IMR-90 (cell line): ENCODE measurements at places on chromosomes 12 and 14. TPM values are rescaled to one million over a fixed set of nuclear protein-coding genes. Genes with fewer than 3 reads are reported as not detected.

- H3K27ac ChIP-seq = no peak overlapping the region
- H3K36me3 ChIP-seq = no peaks in the 10 kb centered on the region
- no peaks in the 10 kb centered on the region; the same call in 1 of the 2 replicates for H3K27me3 ChIP-seq
- H3K4me1 ChIP-seq = no peaks in the 10 kb centered on the region
- DNase-seq = no peak
Observed at GRCh38 chr14:76253111-76253510, 101.4 kb downstream of the GPATCH2L start.

GRCh38 chr12:100795800-100796179, 1.2 kb downstream of the ANO4 start:
- peak overlapping the region; percentile 25; the same call in 1 of the 2 replicates for H3K27ac ChIP-seq
- peaks cover 18% of the 10 kb centered on the region for H3K4me1 ChIP-seq
- DNase-seq = no peak
- H3K36me3 ChIP-seq = peaks cover 2% of the 10 kb centered on the region; the same call in 1 of the 2 replicates

- no peak overlapping the region for H3K27ac ChIP-seq
- H3K4me1 ChIP-seq = peaks cover 3% of the 10 kb centered on the region; the same call in 1 of the 2 replicates
- no peak overlapping the region for H3K4me3 ChIP-seq
- peaks cover 45% of the 10 kb centered on the region for H3K27me3 ChIP-seq
- no peaks in the 10 kb centered on the region for H3K36me3 ChIP-seq
Observed at GRCh38 chr14:37580146-37580545, 14.9 kb downstream of the FOXA1 start.

DNA sequence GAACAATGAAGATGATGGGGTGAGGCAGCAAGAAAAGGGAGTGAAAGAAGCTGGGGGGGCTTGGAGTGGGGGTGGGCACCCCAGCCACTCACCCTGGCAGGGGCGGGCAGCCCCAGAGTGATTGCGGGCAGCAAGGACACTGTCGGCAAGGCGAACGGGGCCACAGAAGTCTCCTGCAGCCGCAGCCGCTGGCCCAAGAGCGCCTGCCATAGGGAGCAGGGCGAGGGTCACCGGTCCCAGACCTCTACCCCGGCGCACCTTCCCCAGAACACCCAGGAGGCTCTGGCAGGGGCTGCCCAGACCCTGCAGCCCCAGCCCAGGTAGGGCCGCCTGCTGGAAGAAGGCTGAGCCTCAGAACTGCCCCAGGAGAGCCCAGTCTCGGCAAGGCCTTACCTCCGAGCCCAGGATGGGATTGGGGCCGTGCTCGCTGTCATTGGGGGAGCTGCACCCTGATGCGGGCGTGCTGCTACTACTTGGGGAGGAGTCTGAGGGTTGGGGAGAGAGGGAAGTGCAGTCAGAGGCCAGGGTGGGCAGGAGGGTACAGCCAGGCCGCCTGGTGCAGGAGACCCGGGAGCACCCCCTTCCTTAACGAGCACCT, 22.9 kb downstream of the SLC48A1 start:
- peaks cover 68% of the 10 kb centered on the region for H3K36me3 ChIP-seq
- no peak overlapping the region for H3K4me3 ChIP-seq
- no peak for DNase-seq
- peaks cover 5% of the 10 kb centered on the region; the same call in 1 of the 2 replicates for H3K4me1 ChIP-seq
- H3K27me3 ChIP-seq = no peaks in the 10 kb centered on the region

DNA sequence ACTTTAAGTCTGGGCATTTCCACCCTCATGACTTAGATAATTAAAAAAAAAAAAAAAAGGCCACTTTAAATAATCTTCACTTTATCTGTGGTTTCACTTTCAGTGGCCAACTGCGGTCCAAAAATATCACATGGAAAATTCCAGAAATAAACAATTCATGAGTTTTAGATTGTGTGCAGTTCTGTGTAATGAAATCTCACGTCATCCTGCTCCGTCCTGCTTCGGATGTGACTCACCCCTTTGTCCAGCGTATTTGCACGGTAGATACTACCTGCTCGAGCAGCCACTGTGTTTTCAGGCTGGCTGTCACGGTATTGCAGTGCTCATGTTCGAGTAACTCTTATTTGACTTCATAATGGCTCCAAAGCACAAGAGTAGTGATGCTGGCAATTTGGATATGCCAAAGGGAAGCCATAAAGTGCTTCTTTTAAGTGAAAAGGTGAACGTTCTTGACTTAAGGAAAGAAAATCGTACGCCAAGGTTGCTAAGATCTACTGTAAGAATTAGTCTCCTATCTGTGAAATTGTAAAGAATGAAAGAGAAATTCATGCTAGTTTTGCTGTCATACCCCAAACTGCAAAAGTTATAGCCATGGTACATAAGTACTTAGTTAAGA, 2.4 kb downstream of the E2F7 start:
- DNase-seq = peak; percentile 87
- peaks cover 7% of the 10 kb centered on the region; the same call in 1 of the 2 replicates for H3K4me1 ChIP-seq
- H3K27me3 ChIP-seq = no peaks in the 10 kb centered on the region
- peak overlapping the region; percentile 19; the same call in 1 of the 2 replicates for H3K4me3 ChIP-seq

DNA sequence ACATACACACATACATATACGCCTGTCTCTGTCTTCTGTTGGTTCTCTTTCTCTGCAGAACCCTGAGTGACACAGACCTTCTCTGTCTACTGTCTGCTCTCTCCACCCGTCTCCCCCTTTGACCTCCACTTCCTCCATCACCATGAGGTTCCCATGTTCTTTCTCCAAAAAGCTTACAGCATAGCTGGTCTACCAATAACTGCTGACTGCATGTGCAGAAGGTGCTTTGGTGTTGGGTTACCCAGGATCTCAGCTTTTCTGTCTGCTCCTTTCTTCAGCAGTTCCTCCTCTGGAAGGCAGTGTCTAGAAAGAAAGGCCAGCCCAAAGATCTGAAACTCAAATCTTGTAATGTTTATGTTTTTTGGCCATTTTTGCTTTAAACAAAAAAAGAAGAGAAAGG, 125.6 kb downstream of the SMOC1 start:
- peaks cover 17% of the 10 kb centered on the region for H3K4me1 ChIP-seq
- H3K4me3 ChIP-seq = no peak overlapping the region
- DNase-seq = peak; percentile 44
- H3K27ac ChIP-seq = peak overlapping the region; percentile 26; the same call in 1 of the 2 replicates

DNA sequence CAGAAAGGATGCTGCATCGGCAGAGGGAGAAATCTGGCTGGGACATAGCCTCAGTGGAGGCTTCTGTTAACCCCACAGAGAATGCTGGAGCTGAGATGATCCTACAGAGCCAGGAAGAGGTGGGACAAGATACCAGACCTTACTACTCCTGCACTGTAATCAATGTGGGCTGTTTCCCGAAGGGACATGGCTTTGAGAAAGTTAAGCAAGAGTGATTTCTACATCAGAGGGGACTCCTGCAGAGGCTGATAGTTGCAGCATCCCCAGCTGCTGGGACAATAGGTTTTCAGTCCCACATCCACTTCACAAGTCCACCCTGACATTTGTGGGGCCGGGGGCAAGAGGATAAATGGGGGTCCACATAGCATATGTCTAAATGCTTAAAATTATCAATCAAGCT, 22.5 kb upstream of the CMKLR1 start:
- no peak overlapping the region for H3K4me3 ChIP-seq
- H3K4me1 ChIP-seq = no peaks in the 10 kb centered on the region
- no peak overlapping the region for H3K27ac ChIP-seq
- H3K36me3 ChIP-seq = no peaks in the 10 kb centered on the region

GRCh38 chr14:31194661-31195060, 12.9 kb downstream of the HECTD1 start:
- DNase-seq = no peak
- H3K4me1 ChIP-seq = peaks cover 10% of the 10 kb centered on the region
- H3K27me3 ChIP-seq = no peaks in the 10 kb centered on the region
- peaks cover 9% of the 10 kb centered on the region for H3K36me3 ChIP-seq
- no peak overlapping the region for H3K27ac ChIP-seq

DNA sequence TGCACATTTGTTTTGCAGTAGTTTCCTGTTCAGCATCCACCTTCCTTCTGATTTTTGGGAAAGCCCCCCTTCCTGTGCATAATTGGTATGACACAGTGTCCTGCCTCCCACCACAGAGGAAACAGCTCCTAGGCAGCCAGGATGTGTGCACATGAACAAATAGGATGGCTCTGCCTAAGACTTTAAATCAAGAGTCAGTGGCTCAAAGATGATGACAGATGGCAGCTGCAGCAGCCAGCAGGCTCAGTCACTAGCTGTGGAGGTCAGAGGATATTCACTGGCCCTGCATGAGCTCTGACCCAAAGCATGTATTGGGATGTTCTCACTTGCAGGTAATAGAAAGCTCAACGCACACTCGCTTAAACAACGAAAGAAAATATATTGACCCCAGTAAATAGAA, 90.3 kb downstream of the KCNK10 start:
- DNase-seq = no peak
- no peak overlapping the region for H3K4me3 ChIP-seq
- H3K27ac ChIP-seq = no peak overlapping the region
- H3K27me3 ChIP-seq = no peaks in the 10 kb centered on the region

DNA sequence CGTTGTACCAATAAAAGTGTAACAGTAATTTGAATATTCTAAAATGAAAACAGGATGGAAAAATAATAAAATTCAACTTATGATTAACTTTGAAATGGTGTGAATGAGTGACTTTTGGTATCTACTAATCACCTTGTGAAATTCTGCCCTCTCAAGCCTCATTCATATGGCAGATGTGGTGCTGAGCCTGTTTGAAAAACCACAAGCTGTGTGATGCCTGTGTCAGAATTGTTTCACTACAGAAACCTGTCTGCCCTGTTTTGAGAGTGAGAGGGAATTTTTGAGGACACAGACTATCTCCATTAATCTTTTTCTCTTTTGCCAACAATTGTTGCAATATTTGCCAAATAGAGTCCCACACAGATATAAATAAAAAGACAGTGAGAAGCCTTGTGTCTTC, 3.9 kb upstream of the RNU6-7 start:
- no peak for DNase-seq
- no peaks in the 10 kb centered on the region for H3K36me3 ChIP-seq
- no peak overlapping the region for H3K27ac ChIP-seq

- no peak for DNase-seq
- no peak overlapping the region for H3K4me3 ChIP-seq
- H3K27ac ChIP-seq = no peak overlapping the region
- H3K4me1 ChIP-seq = no peaks in the 10 kb centered on the region
Observed at GRCh38 chr14:23895480-23895879, 58.1 kb upstream of the DHRS4 start.

GRCh38 chr12:54716261-54716660, 68.1 kb upstream of the DCD start:
- H3K4me3 ChIP-seq = no peak overlapping the region
- H3K27me3 ChIP-seq = no peaks in the 10 kb centered on the region
- no peaks in the 10 kb centered on the region for H3K4me1 ChIP-seq
- no peaks in the 10 kb centered on the region for H3K36me3 ChIP-seq

SLC25A47 gene
- not detected in 2 replicates for total RNA-seq

PTMS gene
- 11.4 and 17.2 TPM in 2 replicates for total RNA-seq

ERBB3 gene
- total RNA-seq = 2.2 and 2.5 TPM in 2 replicates

OASL gene
- under 0.01 TPM in 2 replicates for total RNA-seq

TMCC3 gene
- total RNA-seq = 0.28 and 0.36 TPM in 2 replicates

ARF3 gene
- 97.7 and 103 TPM in 2 replicates for total RNA-seq

LHX5 gene
- total RNA-seq = not detected in 2 replicates
